ENCODE measurements at places on chromosomes 7 and 10.

- no peak for DNase-seq
Measured at GRCh38 chr10:77179015-77179695, 458.5 kb downstream of the KCNMA1 start.

GRCh38 chr10:12358863-12359564, 9.7 kb downstream of the CAMK1D start:
- no peak for DNase-seq

DNA sequence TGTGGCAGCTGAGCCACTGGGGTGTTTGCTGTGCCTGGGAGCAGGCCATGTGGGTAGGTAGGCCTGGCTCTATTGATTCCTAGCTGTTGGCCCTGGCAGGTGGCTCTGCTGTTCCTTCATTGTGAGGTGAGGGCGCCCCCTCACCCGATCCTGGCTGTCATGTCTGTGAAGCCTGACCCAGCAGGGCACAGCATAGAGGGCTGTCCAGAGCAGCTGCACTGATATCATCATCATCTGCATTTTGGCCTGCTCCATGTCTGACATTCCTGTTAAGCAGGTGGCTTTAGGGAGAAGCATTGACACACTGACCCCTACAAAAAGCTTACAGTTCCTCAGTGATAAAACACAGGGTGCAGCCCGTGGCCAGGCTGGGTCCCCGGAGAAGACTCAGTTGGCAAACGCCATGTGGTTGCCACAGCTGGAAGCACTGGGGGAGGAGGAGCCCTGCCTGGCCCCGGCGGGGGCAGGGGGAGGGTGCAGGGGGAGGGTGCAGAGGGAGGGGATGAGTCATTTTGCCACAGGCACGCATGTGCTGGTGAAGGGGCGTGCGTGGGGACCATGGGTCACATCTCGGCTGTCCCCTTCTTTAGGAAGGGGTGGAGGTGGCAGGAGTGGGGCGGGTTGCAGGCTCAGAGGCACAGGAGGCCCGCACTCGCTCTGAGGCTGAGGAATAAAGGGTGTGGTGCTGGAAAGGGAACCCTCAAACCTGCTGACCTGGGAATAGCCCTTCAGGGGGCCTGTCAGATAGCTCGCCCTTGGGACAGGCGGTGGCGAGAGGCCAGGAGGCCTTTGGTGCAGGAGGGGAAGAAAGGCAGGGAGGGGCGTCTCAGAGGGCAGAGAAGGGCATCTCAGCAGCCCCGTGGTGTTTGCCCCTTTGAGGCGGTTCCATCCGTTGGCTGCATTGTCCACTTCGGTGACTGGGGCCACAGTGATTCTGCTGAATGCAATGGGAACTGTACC, 31.6 kb downstream of the IKZF1 start:
- DNase-seq: no peak

GRCh38 chr10:110389255-110389654, 84.5 kb upstream of the SMNDC1 start:
- no peak for DNase-seq

- DNase-seq: no peak
Measured at GRCh38 chr10:79334573-79334972, 12.7 kb upstream of the PPIF start.

- no peak for DNase-seq
Measured at GRCh38 chr7:40704172-40704571, 569.4 kb downstream of the SUGCT start.

GRCh38 chr10:48818861-48819520, 120.6 kb downstream of the LRRC18 start:
- DNase-seq: no peak

DNA sequence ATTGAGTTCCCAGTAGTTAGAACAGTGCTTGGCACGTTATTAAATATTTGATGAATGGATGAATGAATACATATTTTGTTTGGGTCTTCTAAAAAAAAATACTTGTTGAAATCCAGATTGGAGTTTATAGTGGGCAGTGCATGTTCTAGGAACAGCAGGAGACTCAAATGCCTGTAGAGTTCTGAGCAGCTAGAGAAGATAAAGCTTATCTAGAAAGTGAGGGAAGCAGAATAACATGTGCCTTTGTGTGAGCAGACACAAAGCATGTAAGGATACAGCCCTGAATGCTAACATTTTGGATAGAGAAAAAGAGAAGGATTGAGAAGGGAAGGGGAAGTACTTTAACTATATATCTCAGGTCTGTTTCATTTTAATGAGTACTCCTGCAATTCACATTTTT, 71.9 kb downstream of the SRI start:
- DNase-seq: no peak

DNA sequence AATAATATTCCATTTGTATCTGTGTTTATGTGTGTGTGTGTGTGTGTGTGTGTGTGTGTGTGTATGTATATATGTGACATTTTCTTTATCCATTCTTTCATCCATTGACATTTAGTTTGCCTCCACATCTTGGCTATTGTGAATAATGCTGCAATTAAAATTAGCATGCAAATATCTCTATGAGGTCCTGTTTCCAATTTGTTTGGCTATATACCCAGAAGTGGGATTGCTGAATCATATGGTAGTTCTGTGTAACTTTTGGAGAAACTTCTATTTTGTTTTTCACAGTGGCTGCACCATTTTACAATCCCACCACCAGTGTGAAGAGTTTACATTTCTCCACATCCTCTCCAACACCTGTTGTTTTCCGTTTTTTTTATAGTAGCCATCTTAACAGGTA, 53.1 kb downstream of the CH25H start:
- no peak for DNase-seq

DNA sequence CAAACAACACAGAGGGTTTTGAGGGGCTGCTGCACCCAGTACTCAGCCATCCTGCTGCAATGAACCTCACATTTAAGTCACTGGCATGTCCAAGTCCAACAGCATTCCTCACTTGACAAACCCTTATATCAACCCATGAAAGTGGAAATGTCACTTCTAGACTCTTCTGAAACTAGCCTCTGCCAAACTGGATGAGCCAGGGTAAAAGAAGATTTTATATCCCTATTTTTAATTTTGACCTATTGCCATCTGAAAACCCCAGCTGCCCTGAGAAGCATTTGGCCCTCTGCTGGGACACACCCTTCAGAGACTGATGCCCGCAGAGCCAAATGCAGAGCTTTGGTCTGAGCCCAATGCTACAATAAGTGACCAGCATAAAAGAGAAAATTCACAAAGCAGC, 201.1 kb downstream of the ANK3 start:
- no peak for DNase-seq

DNA sequence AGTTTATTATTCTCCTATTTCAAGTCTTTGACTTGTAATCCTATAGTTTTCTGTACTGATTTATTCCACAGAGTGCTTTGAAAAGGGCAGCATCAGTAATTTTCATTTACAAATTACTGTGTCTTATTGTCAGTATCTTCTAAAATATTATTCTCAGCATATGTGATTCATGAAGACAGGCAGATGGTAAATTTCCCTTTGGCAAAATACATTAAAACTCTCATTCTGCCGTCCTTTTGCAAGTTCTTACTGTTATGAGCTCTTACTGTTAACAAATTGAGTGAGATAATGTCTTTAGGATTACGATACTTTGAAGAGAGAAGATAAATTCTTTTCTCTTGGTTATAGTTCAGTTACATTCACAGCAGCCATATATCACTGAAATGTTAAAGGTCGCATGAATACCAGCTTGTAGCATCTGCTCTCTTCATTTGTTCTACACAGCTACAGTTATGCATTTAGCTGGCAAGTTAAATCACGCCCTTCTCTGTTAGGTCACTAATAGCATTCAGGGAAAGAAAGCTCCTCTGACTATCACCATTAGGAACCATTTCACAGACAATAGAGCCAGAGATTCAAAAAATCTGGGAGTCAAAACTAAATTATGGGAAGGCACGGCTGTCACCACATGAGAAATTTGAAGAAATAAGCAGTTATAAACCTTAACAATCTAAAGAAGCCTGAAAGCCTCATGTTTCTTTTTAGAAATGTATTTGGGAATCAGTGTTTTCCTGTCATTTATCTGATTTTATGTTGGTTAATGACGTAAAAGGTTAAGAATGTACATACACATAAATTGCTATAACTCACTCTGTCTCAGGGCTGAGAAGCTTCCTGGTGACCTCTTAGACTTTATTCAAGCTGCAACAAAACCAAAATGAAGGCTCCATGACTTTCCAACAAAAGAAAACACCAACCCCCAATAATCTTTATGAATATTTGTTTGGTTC, 109.6 kb upstream of the SP4 start:
- DNase-seq: no peak

DNA sequence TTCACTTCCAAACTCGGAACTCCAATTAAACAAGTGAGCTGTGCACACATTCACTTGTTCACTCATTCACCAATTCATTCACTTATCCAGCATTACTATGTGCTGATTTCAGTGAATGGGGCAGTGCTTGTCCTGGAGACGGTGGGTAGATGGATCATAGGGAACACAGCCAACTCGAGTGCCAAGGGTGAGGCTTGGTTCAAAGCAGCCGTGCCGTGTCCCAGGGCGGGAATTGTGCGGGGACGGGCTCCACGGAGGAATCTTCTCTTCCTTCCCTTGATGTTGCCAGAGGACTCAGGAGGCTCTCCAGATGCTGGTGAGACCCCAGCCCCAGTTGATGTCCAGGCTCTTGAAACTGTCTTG, 2.9 kb downstream of the SH2D4B start:
- no peak for DNase-seq

- no peak for DNase-seq
Measured at GRCh38 chr7:130996205-130996832, 262.3 kb upstream of the KLF14 start.

- DNase-seq: no peak
Measured at GRCh38 chr7:10211016-10211415, 762.7 kb upstream of the PHF14 start.

DNA sequence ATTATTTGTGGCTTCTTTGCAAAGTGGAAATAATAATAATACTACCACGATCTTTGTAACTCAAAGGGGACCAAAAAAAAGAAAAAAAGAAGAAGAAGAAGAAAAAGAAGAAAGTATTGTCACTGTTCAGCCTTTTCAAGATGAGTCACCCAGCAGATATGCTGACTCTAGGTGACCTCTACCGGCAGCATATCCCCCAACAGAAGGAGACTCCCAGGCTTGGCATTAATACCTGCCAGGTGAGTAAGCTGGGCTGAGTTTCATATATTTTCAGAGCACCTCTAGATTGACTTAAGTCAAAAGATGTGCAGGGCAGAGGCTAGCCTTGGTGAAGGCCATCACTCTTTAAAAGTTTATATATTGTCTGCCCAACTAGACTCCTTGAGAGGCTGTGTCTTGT, 30.4 kb upstream of the GPR26 start:
- no peak for DNase-seq

DNA sequence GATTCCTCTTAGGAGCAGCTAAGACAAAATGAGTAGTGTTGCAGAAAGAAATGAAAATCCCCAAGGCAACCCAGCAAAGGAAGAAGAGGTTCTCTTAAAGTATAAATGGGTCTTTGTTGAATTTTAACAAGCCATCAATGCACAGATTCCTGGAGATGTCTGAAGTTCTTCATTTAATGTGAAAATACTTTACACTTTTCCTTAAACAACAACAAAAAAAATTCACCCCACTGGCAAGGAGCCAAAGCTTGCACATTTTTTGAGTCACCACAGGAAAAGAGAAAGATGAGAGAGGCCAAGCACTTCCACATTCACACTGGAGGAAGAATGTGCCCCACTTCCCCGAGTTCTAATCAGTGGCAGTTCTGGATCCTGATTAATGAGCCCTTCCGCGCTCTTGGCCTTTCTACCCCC, 286.4 kb upstream of the MEOX2 start:
- no peak for DNase-seq

DNA sequence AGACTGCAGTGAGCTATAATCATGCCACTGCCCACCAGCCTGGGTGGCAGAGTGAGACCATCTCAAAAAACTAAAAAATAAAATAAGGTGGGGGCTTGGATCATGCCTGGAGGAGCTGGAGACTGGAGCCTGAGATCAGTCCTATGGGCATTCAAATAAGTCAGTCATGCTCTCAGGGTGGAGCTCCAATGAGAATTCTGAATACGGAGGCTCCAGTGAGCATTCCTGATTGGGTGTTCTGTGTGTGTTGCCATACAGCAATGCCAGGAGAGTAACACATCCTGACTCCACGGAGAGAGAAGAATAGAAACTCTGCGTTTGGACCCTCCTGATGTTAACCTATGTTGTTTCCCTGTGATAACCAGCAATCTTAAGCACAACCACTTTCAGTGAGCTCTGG, 16.0 kb downstream of the UBE2D4 start:
- DNase-seq: no peak

- no peak for DNase-seq
Measured at GRCh38 chr10:239109-239508, 103.9 kb downstream of the ZMYND11 start.

DNA sequence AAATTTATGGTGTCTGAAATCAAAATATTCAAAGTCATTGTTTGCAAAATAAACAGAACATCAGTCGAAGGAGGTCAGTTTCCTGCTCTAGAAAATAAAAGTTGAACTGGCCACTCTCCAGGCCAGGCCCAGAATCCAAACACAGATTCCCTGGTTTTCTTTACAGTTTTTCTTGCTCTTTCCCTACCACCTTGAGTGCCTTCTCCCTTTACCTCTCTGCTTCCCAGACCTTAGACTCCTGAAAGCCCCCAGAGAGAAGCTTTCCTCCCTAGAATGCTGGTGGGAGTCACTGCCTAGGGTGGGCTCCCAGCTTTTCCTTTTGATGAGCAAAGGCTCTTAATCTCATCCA, 6.1 kb downstream of the DNTT start:
- no peak for DNase-seq

GRCh38 chr10:132020456-132020855, 38.7 kb upstream of the BNIP3 start:
- DNase-seq: no peak

- DNase-seq: no peak
Measured at GRCh38 chr7:45417268-45417667, 156.9 kb upstream of the ADCY1 start.

- no peak for DNase-seq
Measured at GRCh38 chr7:155953781-155954549, 141.7 kb upstream of the SHH start.

DNA sequence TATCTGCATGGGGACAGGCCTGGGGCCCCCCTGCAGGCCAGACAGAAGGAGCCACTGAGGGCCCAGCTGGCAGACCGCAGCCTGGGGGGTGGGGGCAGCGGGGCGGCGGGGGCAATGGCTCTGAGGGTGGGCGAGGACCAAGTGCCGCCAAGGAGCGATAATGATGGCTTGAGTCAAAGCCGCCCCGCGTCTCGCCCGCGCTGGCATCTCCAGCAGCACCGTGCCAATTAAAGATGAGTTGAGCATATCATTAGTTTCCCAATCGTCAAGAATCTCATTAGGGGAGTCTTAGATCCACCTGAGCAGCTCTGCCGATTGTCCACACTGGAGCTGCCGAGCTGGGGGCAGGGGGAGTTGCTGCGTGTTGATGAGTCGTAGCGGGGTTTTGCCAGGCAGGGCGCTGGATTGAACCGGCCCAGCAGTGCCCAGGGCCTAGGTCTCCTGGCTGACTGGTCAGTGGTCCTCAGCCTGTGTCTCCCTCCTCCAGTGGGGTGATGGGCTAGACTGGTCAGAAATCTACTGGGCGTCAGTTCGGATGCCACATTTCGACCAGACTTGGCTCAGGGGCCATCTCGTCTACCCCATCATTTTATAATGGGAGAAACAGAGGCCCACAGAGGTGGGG, 41.0 kb upstream of the PSMG3 start:
- DNase-seq: no peak

Measured in SW 1271 (cell line).